ENCODE measurements at places on chromosomes 11 and 22. TPM values are rescaled to one million over a fixed set of nuclear protein-coding genes. Genes with fewer than 3 reads are reported as not detected.

OR56A1 gene
- polyA plus RNA-seq = not detected

MRGPRE gene
- polyA plus RNA-seq = not detected

APOBEC3H gene
- not detected for polyA plus RNA-seq

ANGPTL5 gene
- not detected for polyA plus RNA-seq

CDCA5 gene
- 1.00 TPM for polyA plus RNA-seq

P2RY2 gene
- 0.50 TPM for polyA plus RNA-seq

CREB3L1 gene
- polyA plus RNA-seq = 8.5 TPM

NCAPH2 gene
- 18.2 TPM for polyA plus RNA-seq

GLYATL1 gene
- not detected for polyA plus RNA-seq

SYT13 gene
- polyA plus RNA-seq = 2.0 TPM

GAB2 gene
- polyA plus RNA-seq = 19.3 TPM
